Inflammatory macrophage (primary cell): ENCODE measurements at places on chromosomes 4 and X.

GRCh38 chrX:101190736-101191135, 28.9 kb upstream of the DRP2 start:
- DNase-seq = no peak

DNA sequence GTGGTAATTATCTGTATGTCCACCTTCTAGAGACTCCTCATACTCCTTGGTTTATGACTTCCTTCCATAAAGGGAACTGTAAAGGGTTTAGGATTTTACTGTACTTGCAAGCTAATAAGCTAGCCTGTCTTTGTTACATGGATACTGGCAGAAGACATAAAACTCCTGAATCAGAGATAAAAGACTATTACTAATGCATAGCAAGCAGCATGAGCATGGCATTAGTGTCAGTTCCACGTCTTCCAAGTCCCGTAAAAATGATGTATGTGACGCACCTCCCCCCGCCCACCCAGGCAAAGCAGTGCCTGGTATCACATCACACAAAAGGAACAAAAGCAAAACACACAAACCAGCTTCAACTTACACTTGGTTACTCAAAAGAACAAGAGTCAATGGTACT, 71.0 kb downstream of the SLC10A6 start:
- DNase-seq = no peak

DNA sequence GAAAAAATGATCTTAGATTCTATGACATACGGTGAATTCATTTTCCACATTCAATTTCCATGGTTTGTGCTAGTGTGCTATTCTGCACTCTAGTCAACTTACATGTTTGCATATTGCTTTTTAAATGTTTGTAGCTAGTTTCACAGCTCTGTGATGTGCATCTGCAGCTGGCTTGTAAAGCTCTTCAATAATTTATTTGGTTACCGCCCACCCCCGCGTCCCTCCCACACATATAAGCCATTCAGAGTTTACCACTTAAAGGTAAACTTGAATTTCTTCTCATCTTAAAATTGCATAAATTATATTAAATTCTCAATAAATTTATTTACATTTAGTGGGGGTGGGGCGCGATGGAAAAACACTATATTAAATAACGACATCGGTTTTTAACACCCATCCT, 291 bp upstream of the NBDY start:
- no peak for DNase-seq

- DNase-seq = no peak
Measured at GRCh38 chr4:184812199-184812542, 13.6 kb downstream of the ACSL1 start.

DNA sequence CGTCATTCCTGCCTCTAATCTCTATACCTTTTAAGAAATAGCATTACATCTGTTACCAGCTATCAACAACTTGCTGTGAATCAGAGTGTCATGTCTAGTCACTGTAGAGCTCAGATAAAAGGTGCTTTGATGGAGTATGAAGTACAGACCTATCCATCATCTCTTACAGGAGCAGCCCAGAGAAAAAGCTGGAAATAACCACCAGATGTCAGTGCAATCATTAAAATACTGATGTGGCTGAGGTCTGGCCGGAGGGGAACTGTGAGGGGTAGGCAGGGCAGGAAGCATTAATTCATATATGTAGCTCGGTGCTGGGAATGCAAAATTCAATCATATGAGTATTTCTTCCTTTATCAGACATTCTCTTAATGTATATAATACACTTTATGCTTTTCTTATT, 100.6 kb downstream of the AKAP4 start:
- no peak for DNase-seq

DNA sequence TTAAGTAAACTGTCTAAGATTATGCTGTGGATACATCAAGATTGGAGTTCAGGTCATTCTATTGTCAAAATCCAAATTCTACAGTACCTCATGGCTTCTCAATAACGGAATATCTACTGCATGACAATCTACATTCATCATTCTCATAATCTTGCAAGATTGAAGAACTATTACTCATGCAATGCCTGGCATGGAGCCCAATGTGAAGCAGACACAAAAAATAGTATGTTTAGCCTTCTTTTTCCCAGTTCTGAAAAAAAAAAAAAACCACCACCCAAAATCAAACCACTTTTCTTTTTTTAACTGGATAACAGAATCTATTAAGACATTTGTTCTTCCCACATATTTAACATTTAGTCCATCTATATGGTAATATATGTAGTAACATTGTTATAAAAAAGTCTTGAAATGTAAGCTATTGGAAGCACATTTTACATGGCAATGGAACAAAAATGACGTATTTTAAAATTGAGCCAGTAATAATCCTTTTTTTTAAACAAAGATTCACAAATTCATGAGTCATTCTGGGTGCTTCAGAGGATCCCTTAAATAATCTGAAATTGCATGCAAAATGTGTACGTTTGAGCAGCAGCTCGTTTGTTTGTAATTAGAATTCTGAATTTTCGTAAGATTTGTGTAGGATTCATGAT, 232.2 kb upstream of the FMR1 start:
- DNase-seq = no peak

DNA sequence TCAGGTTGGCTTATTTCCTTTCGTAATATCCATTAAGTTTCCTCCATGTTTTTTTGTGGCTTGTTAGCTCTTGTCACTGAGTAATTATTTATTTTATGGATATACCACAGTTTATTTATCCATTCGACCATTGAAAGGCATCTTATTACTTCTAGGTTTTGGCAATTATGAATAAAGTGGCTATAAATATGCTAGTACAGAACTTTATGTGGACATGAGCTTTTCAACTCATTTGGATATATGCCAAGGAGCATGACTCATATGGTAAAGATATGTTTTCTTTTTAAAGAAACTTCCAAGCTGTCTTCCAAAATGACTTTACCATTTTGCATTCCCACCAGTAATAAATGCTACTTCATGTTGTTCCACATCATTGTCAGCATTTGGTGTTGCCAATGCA, 803.6 kb downstream of the GLUD2 start:
- DNase-seq = no peak

DNA sequence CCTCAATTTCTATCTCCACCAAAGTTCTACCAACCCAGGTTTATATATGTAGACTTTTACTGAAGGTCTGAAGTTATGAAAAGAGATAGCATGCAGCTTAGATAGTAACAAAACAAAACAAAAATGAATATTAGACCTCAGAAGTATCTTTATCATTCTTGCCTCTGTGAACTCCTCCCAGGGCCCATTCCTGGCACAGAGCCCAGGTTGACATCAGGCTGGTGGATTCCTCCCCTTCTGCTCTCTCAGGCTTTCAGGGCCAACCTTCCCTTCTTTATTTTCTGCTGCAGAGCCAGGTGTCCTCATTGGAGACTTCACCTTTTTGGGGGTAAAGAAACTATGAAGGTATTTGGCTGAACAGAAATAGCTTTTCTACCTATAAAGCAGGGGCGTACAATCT, 112.8 kb upstream of the PITX2 start:
- no peak for DNase-seq

DNA sequence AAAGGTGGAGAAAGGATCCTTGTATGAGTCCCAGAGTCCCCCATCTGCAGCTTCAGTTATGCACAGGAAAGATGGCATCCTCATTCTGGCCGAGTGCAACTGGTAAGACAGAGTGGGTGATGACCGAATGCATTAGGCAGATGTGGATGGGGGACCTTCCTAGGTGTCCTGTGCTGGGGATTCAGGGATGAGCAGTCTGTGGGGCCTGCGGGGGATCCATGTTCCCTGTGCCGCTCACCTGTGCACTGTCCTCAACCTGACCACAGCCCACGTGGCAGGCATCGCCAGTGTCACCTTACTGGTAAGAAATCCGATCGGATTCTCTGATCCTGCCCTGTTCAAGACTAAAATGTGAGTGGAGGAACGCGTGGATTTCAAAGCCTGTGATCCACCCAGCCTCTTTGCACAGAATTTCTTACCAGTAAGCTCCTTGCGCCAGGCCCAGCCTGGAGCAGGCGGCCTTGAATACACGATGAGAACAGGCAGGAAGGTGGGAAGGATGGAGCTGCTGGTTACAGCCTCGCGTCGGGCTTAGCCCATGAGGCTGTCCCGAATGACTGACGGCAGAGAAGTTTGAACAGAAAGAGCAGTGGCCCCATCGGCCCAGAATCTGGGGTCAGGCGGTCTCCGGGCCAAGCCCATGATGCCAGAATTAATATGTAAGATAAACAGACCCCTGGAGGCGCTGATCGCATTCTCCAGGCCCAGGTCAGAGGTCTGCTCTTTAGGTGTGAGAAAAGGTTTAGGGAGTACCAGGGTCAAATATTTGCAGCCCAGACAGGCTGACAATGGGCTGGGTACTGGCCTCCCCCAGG, 56.5 kb downstream of the CPZ start:
- no peak for DNase-seq

DNA sequence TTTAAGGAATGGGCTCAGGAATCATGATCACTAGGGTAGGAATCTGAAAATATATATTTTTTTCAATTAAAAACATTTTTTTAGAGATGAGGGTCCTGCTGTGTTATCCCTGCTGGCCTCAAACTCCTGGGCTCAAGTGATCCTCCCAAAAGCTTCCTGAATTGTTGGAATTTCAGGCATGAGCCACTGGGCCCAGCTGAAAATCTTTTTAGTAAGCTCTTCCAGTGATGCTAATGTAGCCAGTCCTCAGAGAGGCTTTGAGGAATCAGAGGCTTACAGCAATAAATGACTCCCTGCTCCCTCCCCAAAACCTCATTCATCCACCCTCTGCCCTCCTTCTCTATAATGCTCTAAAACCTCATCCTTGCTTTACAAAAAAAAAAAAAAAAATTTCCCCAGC, 129.5 kb downstream of the ZIC3 start:
- no peak for DNase-seq

GRCh38 chrX:149230689-149231088, 274.4 kb downstream of the IDS start:
- no peak for DNase-seq

DNA sequence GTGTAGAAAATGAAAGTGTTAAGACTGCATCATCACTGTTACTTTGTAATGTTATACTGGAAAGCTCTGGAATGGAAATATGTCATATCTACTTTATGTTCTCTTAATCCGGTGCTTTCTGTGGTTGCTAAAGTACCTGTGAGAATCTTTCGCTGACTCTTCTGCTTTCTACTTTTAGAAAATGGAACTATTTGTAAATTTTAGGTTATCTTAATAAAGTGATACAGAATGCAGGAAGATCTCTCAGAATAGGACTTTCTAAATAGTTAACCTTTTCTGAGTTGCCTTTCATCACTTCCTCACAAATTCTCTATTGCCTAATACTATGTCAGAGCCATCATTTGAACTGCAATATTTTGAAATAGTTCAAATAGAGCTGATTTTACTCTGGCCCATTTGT, 69.3 kb downstream of the BMP2K start:
- DNase-seq = peak; percentile 76

DNA sequence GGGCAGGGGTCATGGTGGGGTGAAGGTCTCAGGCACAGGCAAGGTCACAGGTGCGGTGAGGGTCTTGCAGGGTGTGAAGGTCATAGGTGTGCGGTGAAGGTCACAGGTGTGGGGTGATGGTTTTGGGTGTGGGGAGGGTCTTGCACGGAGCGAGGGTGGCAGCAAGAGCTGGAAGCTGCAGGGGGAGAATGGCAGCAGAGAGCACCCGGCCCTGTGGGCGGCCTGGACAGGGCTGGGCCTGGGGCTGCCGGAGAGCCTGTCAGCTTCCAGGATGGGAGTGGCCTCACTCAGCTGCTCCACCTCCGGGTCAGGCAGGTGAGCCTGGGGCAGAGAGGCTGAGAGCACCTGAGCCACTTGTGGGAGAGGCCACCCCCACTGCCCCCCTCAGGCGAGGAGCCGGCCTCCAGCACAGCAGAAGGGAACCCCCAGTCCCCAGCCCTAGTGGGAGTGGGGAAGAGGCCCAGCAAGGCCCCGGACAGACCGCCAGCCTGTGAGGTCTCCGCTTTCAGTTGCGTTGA, 1.5 kb downstream of the MSANTD1 start:
- DNase-seq = no peak

DNA sequence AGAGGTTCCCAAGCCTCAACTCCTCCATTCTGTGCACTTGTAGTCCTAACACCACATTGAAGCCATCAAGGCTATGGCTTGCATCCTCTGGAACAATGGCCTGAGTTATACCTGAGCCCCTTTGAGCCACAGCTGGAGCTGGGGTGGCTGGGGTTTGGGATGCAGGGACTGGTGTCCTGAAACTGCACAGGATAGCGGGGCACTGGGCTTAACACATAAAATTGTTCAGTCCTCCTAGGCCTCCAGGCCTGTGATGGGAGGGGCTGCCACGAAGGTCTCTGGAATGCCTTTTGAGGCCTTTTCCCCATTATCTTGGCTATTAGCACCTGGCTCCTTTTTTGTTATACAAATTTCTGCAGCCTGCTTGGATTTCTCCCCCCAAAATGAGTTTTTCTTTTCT, 35.5 kb downstream of the CFAP299 start:
- DNase-seq = no peak

DNA sequence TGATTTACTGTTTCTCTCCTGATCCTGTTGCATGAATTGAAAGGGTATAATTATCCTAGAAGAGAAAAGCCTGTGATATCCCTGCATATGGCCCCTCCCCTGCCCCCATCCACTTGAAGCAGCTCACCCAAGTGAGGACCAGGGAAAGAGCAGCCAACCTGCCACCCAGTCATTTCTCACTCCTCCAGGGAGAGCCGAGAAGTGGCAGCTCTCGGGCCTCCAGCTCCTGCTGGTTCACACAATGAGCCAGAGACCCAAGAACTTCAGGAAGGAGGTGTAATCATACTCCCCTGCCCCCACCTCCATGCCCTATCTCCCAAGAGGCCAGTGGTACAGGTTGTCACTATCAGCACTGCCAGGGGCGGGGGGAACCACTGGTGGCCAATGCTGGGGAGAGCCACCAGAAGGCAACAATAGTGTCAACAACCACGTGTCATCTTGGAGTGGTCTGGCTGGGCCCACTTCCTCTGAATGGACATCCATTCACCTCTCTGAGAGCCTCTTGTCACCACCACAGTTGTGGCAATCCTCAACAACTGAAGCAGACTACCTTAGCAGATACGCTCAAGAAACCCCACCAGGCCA, 42.9 kb downstream of the APOO start:
- no peak for DNase-seq

DNA sequence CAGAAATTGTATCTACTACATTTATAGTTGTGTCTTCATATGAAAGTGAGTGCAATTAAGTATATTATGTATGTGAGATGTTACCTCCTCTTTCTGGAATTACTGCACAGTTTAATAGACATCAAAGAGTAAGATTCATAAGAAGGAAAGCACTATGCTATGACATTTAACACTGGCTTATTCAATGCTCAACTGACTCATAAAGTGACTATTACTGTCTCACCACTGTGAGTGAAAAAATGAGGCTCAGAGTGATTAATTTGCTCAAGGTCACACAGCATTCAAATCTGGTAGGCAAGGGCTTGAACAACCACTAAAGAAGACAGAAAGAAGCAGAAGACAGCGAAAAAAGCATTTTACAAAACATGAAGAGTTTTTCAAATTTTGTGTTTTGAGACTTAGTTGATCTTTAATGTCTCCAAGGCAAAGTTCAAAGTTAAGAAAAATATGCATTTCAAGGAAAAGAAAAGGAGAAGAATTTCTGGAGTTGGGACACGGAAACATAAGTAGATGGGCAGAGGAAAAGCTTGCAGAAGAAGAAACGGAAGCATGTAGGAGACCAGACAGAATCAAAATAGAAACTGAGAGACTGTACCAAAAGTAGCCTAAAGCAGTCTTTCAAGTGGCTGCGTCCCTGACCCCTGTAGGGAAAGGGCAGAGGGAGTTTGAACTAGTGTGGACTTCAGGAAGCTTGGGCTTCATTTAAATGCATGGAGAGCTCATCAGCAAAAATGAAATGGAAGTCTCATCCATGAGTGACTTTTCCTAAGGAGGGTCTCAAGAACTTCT, 66.3 kb downstream of the KCNIP4 start:
- no peak for DNase-seq
